ENCODE measurements at places on chromosomes 1 and 21. TPM values are rescaled to one million over a fixed set of nuclear protein-coding genes. Genes with fewer than 3 reads are reported as not detected.

BRWD1 gene
- total RNA-seq: 31.9 TPM

IL6R gene
- 0.53 TPM for total RNA-seq

GUCA2B gene
- not detected for total RNA-seq

SAMD13 gene
- not detected for total RNA-seq

PLPPR4 gene
- total RNA-seq: not detected

TSHB gene
- not detected for total RNA-seq

DMBX1 gene
- 0.08 TPM for total RNA-seq

TSNAX gene
- 37.2 TPM for total RNA-seq

DPH2 gene
- 32.9 TPM for total RNA-seq

MPZ gene
- total RNA-seq: 2.8 TPM

TXNIP gene
- total RNA-seq: 195 TPM

DNA sequence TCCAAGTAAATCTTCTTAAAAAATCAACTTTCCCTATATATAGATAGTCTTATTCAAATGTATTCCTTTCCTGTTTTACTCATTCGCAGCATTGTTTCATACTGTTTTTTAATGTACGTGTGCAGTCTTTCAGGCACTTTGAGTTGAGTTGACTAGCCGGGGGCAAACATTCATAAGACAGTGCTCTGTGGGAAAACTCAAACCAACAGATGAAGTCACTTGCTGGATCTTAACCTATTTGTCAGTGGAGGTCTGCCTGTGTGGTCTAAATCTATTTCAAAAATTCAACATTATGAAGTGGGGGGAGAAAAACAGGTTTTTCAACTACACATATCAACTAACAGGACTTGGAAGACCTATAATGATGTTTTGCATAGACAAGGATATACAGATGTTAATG, 6.2 kb downstream of the HSD11B1 start:
- DNase-seq: no peak

GRCh38 chr1:83619170-83619896, 379.6 kb downstream of the TTLL7 start:
- DNase-seq: no peak

DNA sequence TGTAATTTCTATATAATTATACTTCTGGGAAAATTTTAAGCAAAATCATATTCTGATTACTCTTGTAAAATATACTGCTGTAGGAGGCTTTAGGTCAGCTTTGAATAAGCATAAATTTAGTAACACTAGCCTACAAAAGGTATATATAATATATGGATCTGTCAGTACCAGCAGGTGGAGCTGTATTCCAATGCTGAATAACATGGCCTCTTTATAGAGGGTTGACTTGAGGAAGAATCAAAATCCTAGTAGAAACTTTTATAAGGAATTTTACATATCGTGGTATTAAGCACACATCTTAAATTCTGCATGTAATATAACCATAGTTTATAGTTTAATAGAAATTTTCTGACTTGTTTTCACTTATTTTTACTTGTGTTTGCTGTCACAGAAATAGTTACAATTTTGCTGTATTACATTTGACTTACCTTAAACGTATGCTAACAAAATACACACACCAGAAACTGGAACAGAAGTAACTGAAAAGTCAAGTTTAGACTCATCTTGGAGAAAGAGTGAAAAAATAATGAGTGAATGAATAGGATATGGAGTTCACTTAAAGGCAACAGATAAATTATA, 79.3 kb downstream of the HMCN1 start:
- DNase-seq: no peak

GRCh38 chr1:74235153-74235552, at the start of gene TNNI3K:
Gene TNNI3K (plus strand): TSS chr1:74235387. CDS start chr1:74235452, 65 bp downstream.
- DNase-seq: no peak

DNA sequence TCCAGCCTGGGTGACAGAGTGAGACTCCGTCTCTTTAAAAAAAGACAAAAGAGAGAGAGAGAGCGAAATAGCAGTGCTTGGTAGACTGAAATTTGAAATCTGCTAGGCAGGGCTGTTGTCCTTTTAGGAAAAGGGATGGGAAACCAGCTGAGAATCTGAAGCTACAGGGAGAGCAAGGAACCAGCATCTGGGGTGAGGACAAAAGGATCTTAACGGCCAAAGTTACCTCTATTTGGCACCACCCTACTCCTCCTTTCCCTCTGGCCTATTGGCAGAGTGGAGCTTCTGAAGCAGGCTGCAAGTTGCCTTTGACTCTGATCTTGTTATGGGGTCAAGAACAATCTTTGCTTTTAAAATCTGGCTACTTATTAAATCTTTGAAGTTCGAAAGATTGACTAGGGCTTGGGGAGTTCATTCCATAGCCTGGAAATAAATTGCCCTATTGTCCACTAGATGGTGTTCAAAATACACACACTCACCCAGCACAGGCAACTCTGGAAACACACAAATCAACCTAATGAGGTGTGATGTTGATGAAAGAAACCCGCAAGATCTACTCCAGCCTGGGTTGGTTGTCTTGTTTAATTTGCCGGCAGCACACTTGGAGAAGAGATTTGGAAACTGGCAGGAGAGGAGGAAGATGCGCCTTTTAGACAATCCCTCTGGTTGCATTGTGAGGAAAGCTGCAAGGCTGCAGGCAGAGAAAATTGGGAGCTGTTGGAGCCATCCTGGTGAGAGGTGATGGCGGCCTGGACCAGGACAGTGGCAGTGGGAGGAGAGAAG, 16.5 kb upstream of the PARP1 start:
- DNase-seq: no peak

DNA sequence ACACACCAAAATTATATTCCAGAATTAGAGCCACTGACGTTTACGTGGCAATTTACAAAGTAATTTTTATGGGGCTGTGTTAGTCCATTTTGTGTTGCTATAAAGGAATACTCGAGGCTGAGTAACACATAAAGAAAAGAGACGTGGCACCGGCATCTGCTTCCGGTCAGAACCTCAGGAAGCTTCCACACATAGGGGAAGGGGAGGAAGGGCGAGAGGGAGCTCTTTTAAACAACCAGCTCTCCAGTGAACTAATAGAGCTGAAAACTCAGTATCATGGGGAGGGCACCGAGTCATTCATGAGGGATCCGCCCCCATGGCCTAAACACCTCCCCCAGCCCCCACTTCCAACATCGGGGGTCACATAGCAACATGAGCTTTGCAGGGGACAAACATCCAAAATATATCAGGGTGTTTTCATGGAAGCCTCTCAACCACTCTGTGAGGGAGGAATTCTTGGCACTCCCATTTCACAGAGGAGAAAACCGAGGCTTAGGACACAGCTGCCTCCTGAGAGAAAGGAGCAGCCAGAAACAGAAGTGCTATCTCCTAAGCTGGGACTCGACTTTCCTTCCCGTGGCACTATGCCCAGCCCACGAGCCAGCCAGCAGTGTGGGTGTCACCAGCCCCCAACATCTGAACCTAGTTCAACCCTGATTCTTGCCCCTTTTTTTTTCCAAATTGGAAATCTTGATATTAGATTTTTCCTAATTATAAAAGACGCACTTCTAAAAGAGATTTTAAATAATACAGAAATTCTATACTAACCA, 29.2 kb downstream of the MIS18A start:
- no peak for DNase-seq

DNA sequence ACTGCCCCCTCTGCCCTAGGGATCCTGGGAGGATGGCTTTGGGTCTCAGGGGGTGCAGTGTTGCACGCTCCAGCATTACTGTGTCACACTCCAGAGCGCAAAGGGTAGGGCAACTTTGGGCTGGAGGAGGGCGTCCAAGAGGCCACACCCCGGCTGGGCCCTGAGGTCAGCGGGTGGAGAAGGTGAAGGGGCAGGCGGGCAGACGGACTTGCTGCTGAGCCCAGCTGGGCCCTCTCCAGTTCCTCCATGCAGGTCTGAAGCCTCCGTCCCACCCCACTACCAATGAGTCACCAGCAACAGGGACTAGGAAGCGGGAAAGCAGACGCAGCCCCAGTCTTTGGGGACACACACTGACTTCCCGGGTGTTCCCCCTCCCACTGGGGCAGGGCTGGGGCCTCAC, 116.0 kb downstream of the CASZ1 start:
- no peak for DNase-seq

- no peak for DNase-seq
Measured at GRCh38 chr1:90107990-90108389, 113.1 kb downstream of the ZNF326 start.

DNA sequence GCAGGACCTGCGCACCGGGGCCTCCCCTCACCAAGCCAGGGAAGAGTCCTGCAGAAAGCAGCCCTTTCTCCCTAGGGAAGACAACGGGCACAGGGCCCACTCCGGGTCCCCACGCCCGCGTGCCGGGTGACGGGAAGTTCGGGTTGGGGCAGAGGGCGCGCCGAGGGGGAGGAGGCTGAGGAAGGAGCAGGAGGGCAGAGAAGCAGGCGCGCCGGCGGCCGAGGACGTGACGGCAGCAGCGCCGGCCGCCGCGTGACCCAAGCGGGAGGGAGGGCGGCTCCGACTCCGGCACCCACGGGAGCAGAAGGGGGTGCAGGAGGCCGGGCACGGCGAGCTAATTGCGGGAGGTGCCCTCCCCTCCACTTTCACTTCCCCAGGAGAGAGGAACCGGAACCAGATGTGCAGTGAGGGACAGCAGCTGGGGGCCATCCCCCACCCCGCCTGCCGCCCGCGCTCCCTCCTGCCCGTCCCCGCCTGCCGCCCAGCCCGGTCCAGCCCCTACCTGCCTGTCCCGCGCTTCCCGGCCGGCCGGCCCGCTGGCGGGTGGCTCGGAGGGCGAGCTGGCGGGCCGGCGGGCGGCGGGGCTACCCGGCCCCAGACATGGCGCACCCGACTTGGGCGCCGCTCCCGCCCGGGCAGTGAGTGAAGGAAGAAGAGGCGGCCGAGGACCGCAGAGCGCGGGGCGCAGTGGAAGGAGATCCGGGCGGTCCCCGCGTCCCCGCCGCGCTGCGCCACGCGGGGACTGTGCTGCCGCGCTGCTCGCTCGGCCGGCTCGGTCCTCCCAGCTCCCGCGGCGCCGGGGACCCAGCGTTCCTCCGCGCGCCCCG, 510 bp downstream of the DENND4B start:
- DNase-seq: peak; percentile 82

DNA sequence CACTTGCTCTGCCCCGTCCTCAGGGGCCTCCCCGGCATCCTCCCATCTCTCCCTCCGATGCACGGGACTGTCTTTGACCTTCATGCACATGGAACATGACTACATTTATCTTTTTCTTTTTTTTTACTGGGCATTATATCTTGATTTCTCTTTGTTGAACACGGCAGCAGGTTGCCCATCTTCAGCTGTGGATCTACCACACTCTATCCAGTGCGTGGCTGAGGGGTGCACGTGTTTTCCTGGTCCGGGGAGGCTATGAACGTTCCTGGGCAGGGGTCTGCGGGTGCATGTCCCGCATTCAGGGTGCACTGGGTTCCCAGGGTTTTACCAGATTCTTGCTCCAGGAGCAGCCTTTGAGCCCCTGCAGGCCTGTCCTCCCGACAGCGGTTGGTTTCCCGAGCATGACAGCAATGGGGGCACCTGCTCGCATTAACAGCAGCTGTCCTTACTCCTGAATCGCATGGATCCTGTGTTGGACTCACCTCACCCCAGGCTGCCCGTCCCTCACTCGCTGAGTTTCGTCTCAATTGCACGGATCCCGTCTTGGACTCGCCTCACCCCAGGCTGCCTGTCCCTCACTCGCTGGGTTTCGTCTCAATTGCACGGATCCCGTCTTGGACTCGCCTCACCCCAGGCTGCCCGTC, 7.4 kb downstream of the POFUT2 start:
- no peak for DNase-seq

GRCh38 chr1:30403726-30404125, 319.7 kb downstream of the MATN1 start:
- no peak for DNase-seq

- no peak for DNase-seq
Measured at GRCh38 chr1:63230722-63231121, 91.6 kb upstream of the FOXD3 start.

- DNase-seq: no peak
Measured at GRCh38 chr1:66231681-66232463, 302.1 kb upstream of the SGIP1 start.

DNA sequence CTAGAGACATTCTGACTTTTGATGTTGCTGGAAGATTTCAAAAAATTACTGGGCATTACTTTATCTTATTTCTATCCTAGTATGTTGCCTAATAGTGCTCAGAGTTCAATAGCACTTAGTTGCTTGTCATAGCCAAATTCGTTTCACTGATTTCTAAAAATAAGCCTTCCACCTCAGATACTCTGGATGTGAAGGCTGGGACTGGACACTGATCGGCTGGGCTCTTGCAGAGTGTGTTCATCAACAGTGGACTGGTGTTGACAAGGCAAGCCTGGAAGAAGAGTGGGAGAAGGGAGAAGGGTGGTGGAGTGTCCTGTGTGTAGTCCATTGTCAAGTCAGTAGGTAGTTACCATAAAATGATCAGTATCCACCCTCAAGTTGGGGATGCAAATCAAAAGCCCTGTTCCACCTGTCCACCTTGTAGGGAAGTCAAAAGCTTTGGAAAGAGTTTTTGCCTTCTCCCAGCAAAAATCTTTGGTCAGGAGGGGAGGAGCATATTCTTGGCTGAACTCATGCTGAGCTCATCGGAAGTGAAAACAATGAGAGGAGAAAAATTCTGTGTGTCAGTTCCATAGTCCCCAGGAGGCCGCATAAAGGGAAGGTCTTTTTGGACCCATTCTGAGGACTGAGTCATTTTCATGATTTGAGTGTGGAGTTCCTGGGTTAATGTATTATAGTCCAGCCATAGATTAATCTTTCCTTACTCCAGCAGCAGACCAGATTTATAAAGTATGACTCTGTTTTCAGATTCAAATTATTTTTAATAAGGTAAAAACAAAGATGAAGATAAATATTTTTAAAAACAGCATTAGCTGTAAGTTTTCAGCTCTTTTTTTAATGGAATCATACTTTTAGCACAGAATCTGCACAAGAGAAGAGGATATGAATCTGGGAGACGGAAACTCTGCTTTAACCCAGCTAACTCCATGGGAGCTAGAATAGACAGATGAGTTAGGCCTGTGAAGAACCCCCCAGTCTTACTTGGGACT, 99.5 kb upstream of the BMP8A start:
- DNase-seq: no peak

DNA sequence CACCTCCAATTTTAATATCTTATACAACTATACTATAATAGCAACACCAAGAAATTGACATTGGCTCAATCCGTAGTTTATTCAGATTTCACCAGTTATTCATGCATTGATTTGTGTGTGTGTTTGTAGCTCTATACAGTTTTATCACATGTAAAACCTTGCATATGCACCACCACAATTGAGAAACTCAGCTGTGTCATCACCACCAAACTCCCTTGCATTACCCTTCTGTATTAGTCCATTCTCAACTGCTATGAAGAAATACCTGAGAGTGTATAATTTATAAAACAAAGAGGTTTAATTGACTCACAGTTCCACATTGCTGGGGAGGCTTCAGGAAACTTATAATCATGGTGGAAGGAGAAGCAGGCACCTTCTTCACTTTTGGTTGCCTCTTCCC, 162.1 kb downstream of the PATJ start:
- no peak for DNase-seq

GRCh38 chr1:30633294-30633693, 90.1 kb downstream of the MATN1 start:
- no peak for DNase-seq

GRCh38 chr1:235130766-235131270, 2.2 kb upstream of the TOMM20 start:
- no peak for DNase-seq

DNA sequence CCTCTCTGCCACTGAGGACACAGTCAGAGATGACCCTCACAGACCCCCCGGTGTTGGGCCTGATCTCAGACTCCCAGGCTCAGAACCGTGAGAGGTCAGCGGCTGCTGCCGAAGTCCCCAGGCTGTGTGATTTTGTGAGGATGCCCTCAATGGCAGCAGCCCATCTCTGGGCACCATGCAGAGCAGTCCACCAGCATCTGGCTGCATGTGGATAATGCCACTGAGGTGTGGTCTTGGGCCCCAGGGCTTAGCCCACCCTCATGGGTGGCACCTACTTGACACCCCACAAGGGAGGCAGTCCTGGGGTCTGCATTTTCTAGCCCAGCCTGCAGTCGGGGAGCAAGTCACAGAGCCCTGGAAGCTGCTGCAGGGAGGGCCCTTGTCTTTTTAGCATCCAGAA, 5.5 kb upstream of the ACTRT2 start:
- no peak for DNase-seq

Data from activated CD8-positive, alpha-beta T cell treated with anti-CD3 and anti-CD28 coated beads, Interleukin-2, amount 10 ng/mL, durations not matched to agents 7 days and 5 days (primary cell).